ENCODE measurements at places on chromosomes 16 and 17.
A peak's percentile ranks its signal among the peaks of the same experiment; 100 is the strongest.

DNA sequence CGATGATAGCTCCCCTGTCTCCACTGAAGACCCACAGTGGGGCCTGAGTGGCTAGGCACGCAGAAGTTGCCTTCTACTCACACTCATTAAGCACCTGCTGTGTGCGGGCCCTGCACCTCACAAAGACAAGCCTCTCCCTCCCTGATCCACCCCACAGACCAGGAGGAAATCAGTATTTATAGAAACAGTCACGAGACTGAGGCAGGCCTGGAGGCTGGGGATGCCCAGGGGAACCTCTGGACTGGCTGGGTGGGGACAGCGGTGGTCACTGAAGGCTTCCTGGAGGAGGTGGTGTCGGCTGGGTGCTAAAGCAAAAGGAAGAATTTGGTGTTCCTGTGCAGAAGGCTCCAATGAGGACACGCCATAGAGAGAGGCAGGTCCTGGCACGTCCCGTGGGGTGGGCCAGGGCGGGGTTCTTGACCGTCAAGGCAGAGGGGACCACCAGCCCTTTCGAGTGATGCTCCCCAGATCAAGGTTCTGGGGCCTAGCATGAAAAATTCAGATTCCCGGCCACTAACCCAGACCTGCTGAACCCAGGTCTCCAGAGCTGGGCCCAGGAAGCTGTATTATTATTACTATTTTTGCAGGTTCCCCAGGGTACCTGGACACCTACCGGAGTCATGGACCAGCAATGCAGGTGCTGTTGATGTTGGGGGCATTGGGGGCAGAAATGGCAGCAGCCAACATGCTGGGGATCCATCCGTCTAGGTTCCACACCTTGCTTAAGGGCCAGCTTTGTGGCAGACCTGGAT lies 23.0 kb downstream of the PPL start:
- DNase-seq, result no peak

DNA sequence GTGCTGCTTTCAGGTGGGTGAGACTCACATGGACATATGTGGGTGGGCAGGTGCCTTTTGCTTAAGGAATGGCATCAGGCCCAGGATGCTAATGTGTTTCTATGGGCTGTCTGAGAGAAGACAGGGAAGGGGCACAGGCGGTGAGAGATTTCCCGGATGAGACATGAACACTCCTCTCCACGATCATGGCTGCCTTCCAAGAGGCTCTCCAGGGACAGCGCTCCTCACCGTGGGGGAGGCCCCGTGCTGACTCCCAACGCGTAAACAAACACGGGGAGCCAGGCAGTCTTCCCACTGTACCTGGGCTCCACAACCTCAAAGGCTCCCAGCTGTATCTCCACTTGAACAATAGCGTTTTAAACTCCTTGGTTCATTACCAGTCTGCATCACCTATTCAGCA lies 42.8 kb downstream of the CDK5R1 start:
- no peak for DNase-seq

GRCh38 chr17:1562176-1562643 lies 382 bp downstream of the PITPNA start:
- no peak for DNase-seq

DNA sequence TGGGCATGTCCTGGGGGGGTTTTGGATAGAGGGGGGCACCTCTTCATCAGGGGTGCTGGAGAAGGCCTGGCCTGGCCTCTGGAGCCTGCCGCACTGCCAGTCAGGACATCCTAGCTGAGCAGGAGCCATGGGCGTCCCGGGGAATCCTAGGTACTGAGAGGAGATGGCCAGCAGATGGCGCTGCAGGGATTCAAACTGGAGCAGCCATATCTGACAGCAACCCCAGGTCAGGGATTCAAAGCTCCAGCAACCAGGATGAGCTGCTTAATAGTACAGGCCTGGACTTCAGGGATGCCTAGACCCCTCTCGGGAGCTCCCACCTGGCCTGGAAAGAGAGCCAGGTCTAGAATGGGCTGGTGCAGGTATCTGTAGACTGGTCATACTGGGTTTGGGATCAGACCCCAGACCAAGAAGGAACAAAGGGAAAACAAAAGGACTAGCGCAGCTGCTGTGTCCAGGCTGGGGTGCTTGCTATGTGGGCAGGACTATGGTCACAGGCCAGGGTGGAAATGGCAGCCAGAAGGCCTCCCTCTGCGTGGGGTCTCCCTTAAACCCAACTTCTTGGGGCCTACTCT lies 306.9 kb upstream of the RBFOX1 start:
- DNase-seq, result no peak

GRCh38 chr16:11372829-11373306 lies 27.6 kb downstream of the RMI2 start:
- DNase-seq, result no peak

GRCh38 chr17:76005263-76006149 lies 4.9 kb downstream of the CDK3 start:
- DNase-seq, result peak; percentile 68

DNA sequence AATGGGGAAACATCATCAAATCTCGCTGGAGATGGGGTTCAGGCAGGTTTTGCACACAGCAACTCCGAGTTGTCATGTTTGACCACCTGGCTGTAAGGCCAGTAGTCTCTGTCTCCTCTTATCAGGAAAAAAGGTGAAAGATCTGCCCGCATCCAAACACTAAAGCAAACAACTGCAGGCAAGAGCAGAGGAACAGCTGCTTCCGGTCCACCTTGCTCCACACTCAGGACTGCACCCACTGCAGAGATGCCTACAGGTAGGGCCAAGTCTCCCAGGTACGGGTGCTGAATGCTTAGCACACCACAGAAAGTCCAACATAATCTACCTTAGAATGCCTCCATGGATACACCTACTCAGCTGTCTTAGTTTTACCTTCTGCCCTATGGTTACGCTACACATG lies 7.3 kb downstream of the TEX2 start:
- DNase-seq, result no peak

- no peak for DNase-seq
Observed at GRCh38 chr16:89801800-89802199, 14.6 kb downstream of the FANCA start.

DNA sequence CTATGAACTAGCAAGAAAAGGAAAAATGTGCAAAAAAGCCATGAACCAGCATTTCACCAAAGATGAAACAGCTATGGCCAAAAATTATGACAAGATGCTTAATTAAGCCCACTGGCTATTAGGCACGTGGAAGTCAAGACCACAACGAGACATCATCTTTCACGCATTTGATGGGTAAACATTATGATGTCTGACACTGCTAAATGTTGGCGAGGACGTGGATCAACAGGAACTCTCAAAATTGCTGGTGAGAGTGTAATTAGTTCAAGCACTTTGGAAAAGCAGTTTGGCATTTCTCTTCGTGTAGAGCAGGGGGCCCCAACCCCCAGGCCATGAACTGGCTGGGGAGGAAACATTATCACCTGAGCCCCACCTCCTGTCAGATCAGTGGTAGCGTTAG lies 39.6 kb upstream of the ADGRG1 start:
- no peak for DNase-seq

DNA sequence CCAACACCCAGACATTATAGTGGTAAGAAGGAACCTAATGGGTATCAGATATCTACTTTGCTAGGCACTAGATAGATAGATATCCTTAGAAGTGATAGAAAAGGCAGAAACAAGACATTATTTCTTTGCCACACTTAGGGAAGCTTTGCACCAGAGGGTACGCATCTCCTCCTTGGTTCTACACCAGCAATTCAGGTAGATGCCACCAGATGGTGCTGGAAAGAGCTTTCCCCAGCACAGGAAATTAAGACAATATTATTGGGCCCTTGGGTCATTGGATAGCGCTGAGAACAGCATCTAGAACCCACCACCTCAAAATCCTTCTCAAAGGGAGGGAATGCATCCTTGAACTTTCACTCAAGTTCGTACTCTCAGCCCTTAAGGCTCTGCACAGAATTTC lies 173.8 kb upstream of the CCL2 start:
- DNase-seq, result no peak

- no peak for DNase-seq
Observed at GRCh38 chr17:32960815-32961214, 30.8 kb upstream of the SPACA3 start.

- DNase-seq, result no peak
Observed at GRCh38 chr17:48144976-48145798, 37.6 kb downstream of the SNX11 start.

DNA sequence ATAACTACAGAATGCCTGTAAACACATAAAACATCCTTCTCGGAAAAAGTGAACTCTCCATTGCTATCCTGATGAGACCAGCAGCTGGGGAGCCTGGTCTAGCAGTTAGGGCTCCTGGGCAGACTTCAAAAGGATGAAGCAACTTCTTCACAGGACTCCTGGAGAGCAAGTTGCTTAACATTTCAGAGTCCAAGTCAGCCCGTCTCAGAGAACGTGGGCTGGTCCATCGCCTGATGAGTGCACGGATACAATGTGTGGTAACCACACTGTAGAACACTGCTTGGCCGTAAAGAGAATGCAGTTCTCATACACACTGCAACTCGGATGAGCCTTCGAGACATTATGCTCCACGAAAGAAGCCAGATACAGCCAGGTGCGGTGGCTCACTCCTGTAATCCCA lies 52.7 kb downstream of the TMEM235 start:
- DNase-seq, result no peak

DNA sequence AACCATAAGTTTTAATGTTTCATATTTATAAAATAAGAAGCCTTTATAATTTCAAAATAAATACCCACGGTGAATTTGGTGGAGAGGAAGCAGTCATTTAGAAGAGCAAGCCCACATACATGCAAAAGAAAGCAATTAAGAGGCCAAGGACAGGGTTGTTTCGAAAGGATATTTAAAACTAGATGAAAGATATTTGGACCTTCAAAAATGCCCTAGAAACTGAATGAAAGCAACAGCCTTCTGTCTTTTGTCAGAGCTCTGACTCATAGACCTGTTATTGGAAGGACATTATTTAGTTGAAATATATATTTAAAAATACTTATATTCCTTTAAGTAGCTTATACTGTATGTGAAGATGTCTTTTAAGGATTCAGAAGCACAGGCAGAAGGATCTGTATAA lies 8.6 kb upstream of the METTL9 start:
- no peak for DNase-seq

GRCh38 chr16:19722269-19722952 lies 4.3 kb downstream of the IQCK start:
- no peak for DNase-seq

- DNase-seq, result no peak
Observed at GRCh38 chr17:82146663-82147654, 48.9 kb upstream of the FASN start.

DNA sequence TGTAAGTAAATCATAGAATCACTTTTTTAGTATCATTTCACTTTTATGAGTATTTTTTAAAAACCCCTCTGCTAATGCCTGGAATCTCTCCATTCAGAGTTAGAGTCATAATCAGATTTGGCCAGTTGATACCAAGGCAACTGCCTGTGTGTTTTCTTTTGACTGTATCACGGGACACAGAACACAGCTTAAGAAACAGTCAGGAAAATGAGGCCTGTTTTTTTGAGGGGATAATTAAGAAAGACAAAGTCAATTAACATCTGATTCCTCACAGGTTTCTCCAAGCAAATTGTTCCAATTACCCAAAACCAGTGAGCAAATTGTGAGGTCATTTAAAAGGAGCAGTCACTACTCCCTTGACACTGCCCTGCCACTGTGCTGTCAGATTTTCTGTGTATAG lies 944.5 kb upstream of the SOX9 start:
- no peak for DNase-seq

DNA sequence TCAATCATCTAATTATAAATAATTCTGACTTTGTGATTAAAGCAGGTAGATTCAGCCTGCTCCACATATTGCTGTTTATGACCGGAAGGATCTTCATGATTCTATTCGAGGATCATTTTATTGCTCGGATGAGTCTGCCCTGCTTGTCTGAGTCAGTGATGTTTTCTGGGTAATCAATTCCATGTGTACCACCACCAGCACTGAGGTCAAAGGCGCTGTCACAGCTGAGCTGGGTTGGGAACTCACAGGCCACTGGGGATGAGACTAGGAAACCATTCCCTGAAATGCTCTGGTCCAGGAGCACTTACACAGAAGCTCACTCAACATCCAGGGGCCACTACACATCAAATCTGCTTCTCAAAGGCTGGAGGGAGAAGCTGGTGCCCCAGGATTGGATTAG lies 30.4 kb upstream of the ERN1 start:
- DNase-seq, result no peak

- DNase-seq, result no peak
Observed at GRCh38 chr17:72432143-72432621, 311.4 kb downstream of the SOX9 start.

GRCh38 chr17:76036497-76037261 lies 9.6 kb upstream of the EVPL start:
- DNase-seq, result no peak

- DNase-seq, result no peak
Observed at GRCh38 chr16:79805621-79806020, 205.1 kb upstream of the MAF start.

- no peak for DNase-seq
Observed at GRCh38 chr17:45388604-45389325, 43.9 kb downstream of the ARHGAP27 start.

DNA sequence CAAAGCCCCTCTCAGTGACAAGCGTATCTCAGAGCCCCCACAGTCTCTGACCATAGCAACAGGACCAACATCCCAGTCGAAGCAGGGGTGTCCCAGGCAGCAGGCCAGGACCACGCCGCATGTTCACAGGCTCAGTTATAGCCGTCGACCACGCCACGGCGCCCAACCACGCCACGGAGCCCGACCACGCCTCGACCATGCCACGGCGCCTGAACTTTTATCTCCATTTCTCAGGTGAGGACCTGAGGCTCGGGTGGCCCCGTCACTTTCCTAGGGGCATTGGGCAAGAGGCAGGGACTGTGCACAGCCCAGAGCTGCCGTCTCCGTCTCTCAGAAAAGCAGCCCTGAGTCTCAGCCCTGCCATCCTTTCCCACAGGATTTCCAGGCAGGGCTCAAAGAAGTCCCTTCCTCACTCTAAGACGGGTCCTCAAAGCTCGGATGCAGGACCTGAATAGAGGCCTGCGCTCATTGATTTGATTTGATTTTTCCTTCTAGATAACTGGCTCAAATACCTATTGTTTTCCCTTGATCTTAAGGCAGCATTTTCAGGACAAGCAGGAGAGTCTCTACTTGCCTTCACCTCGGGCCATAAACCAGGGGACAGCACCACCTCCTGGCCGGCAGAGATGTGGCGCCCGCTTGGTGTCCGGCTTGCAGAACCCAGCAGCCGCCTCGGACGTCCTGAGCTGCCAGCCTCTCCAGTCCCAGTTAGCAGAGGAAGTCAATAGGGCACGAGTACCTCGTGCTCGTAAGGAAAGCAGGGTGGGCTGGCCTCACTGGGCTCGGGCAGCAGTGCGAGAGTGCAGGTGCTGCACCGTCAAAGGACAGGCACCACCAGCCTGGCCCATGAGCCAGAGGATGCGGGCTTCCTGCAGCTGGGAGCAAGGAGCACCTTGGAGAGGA lies 38.8 kb downstream of the C16orf95 start:
- peak; percentile 42 for DNase-seq
